ENCODE measurements at places on chromosomes 1 and 21. TPM values are rescaled to one million over a fixed set of nuclear protein-coding genes. Genes with fewer than 3 reads are reported as not detected.

MSH4 gene
- total RNA-seq = 0.09 TPM

DDAH1 gene
- 72.0 TPM for total RNA-seq

TRIM58 gene
- total RNA-seq = not detected

OR2T33 gene
- not detected for total RNA-seq

ORC1 gene
- 11.0 TPM for total RNA-seq

CD1B gene
- total RNA-seq = not detected

NGF gene
- not detected for total RNA-seq

KRTAP7-1 gene
- not detected for total RNA-seq

PADI1 gene
- not detected for total RNA-seq

TCHHL1 gene
- total RNA-seq = not detected

HSD3B1 gene
- total RNA-seq = not detected

LRRN2 gene
- not detected for total RNA-seq

FALEC gene
- not detected for total RNA-seq

MTARC1 gene
- total RNA-seq = 3.5 TPM

NTMT2 gene
- not detected for total RNA-seq

C1QTNF12 gene
- total RNA-seq = 1.9 TPM

CFAP298 gene
- 36.0 TPM for total RNA-seq

DOP1B gene
- total RNA-seq = 9.9 TPM

AQP10 gene
- not detected for total RNA-seq

DCAF6 gene
- total RNA-seq = 39.4 TPM

KIAA1614 gene
- 2.0 TPM for total RNA-seq

NID1 gene
- 87.0 TPM for total RNA-seq

SRGAP2B gene
- 76.7 TPM for total RNA-seq

CD5L gene
- not detected for total RNA-seq

CYP4A11 gene
- total RNA-seq = not detected

CD1E gene
- not detected for total RNA-seq

LAD1 gene
- not detected for total RNA-seq

RWDD3 gene
- 12.1 TPM for total RNA-seq

HCN3 gene
- 3.3 TPM for total RNA-seq

BCAR3 gene
- 31.2 TPM for total RNA-seq

FCRLB gene
- 0.62 TPM for total RNA-seq

GNG4 gene
- not detected for total RNA-seq

SPATA46 gene
- not detected for total RNA-seq

GPA33 gene
- not detected for total RNA-seq

FAM76A gene
- total RNA-seq = 11.9 TPM

CASQ2 gene
- not detected for total RNA-seq

Data from endothelial cell of umbilical vein (primary cell).